ENCODE measurements at places on chromosomes 5 and 9. TPM values are rescaled to one million over a fixed set of nuclear protein-coding genes. Genes with fewer than 3 reads are reported as not detected.
A peak's percentile ranks its signal among the peaks of the same experiment; 100 is the strongest.

- no peak overlapping the region for H3K4me3 ChIP-seq
- no peak for DNase-seq
- H3K27ac ChIP-seq, result no peak overlapping the region
- H3K27me3 ChIP-seq, result no peaks in the 10 kb centered on the region
These were observed 67.5 kb downstream of the NREP start for GRCh38 chr5:111689357-111689935.

DNA sequence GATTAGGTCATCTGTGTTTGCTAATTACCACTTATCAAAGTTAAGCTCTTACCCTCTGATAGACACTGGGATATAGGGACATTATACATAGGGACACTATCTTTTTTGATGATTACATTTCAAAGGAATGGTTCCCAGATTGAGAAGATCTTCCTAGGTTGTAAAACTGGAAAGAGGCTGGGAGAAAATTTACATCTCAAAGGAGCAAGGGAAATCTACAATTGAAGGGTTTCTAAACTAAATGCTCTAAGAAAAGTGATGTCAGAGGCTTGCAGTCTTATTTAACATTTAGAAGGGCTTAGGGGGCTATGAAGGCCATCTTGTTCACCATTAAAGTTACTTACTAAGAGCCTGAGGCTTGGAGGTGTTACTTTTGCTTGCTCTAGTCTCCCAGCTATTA, 242.8 kb downstream of the PRR16 start:
- no peak overlapping the region for H3K4me3 ChIP-seq
- no peak overlapping the region for H3K27ac ChIP-seq
- H3K4me1 ChIP-seq, result no peaks in the 10 kb centered on the region
- DNase-seq, result no peak
- H3K36me3 ChIP-seq, result no peaks in the 10 kb centered on the region

DNA sequence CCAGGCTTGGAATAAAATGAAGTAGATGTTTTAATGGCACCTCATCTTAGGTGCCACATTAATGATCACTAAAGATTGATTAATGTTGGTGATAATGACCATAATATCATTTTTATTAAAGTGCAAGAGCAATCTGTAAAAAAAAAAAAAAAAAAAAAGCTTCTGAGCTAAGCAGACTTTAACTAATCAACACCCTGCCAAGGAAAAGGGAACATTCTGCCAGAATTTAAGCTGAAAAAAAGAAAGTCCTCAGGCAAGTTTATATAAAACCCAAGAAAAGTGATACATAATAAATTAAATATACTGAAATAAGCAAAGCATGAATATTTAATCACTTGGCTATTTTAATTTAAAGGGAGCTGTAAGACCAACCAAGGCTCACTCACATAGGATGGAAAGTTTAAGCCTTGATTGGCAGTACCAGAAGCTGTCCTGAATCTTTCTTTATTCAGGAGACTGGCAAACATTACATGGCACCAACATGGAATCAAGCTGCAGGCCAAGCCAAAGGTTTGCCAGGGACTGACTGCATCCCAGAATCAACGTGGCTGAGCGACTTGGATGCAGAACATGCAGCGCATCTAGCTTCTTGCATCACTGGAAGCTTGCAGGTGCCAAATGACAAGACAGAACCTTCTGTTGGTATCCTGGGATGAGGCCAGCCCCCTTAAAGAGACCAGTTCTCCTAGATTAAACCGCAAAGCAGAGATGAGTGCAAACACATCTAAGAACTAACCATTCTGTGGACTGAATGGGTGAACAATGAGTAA, 413.6 kb downstream of the ENC1 start:
- DNase-seq, result no peak
- no peaks in the 10 kb centered on the region for H3K4me1 ChIP-seq
- H3K27ac ChIP-seq, result no peak overlapping the region
- H3K36me3 ChIP-seq, result no peaks in the 10 kb centered on the region

- H3K27me3 ChIP-seq, result no peaks in the 10 kb centered on the region
- no peak overlapping the region for H3K27ac ChIP-seq
- no peak overlapping the region for H3K4me3 ChIP-seq
- H3K36me3 ChIP-seq, result no peaks in the 10 kb centered on the region
These were observed 1049.0 kb downstream of the PTPRD start for GRCh38 chr9:9563817-9564216.

DNA sequence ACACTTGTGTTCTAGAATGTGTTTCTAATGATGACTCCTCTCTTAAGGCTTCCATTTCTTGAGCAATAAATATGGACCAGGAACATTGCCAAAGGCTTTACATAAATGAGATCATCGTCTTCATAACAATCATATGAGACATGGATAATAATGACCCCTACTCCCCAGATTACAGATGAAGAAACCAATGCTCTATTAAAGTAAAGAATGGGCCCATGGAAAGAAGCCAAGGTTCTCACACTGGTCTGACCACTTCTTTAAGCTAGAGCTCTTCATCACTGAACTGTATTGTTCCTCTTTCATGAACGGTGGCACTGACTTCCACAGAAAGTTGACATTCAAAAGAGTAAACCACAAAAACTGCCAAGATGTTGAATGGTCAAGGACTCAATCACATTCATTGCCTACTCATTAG, 65.3 kb downstream of the MARCHF3 start:
- H3K27me3 ChIP-seq, result no peaks in the 10 kb centered on the region
- H3K27ac ChIP-seq, result no peak overlapping the region
- no peaks in the 10 kb centered on the region for H3K36me3 ChIP-seq
- H3K4me3 ChIP-seq, result no peak overlapping the region
- no peak for DNase-seq

- no peak overlapping the region for H3K4me3 ChIP-seq
- no peaks in the 10 kb centered on the region for H3K4me1 ChIP-seq
- DNase-seq, result no peak
- H3K27ac ChIP-seq, result no peak overlapping the region
These were observed 64.1 kb downstream of the COL23A1 start for GRCh38 chr5:178525906-178526732.

GRCh38 chr5:180603076-180603594, 11.8 kb upstream of the SCGB3A1 start:
- H3K36me3 ChIP-seq, result no peaks in the 10 kb centered on the region
- H3K27me3 ChIP-seq, result no peaks in the 10 kb centered on the region
- DNase-seq, result no peak
- H3K4me1 ChIP-seq, result peaks cover 6% of the 10 kb centered on the region
- no peak overlapping the region for H3K4me3 ChIP-seq

DNA sequence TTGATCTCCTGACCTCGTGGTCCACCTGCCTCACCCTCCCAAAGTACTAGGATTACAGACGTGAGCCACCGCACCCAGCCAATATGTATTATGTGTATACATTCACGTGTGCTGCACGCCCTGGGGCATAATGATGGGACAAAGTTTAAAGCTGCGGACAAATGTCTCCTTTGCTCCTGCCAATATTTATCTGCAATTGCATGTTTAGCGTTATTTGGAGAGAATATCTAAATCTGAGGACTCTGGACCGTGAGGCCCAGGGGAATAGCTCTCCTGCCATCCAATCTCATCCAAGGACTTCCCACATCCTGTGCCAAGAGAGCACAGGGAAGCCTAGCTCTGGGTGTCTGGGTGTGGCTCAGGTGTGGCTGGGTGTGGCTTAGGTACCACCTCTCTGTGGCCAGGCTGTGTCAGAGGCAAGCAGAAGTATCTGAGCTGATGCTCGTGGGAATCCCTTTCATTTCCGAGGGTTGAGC, 6.9 kb upstream of the BOD1 start:
- H3K4me1 ChIP-seq, result peaks cover 10% of the 10 kb centered on the region
- H3K27ac ChIP-seq, result no peak overlapping the region
- DNase-seq, result no peak
- no peak overlapping the region for H3K4me3 ChIP-seq
- H3K36me3 ChIP-seq, result no peaks in the 10 kb centered on the region

DNA sequence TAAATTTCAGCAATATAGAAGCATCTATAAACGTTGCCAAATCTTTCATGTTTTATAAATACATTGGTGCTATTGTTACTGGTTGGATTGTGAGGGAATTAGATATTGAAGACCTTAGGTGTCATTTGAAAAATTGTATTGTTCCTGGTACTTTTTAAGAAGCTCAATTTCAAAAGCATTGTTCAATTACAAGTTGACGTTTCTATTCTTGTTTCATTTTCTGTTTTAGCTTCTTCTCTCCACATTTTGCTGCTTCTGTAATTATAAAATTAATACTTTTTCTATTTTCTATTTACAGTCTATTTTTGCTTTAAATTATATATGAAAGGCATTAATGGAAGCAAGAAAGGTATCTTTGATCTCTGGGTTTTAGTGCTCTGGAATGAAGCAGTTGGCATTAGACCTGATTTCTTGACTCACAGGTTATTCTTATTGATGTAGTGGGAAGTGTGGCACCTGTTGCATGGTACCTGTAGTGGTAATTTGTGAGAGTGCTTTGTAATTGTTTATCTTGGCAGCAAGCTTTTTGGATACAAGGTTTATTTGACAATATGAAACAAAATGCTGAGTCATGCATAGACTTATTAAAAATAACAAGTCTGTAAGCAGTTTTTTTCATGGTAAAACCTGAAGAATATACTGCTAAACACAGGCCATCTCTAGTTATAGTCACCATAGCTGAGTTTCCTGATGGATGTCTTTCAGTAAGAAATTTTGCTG, 13.2 kb downstream of the MACIR start:
- no peak overlapping the region for H3K27ac ChIP-seq
- no peaks in the 10 kb centered on the region for H3K4me1 ChIP-seq
- no peak for DNase-seq

DNA sequence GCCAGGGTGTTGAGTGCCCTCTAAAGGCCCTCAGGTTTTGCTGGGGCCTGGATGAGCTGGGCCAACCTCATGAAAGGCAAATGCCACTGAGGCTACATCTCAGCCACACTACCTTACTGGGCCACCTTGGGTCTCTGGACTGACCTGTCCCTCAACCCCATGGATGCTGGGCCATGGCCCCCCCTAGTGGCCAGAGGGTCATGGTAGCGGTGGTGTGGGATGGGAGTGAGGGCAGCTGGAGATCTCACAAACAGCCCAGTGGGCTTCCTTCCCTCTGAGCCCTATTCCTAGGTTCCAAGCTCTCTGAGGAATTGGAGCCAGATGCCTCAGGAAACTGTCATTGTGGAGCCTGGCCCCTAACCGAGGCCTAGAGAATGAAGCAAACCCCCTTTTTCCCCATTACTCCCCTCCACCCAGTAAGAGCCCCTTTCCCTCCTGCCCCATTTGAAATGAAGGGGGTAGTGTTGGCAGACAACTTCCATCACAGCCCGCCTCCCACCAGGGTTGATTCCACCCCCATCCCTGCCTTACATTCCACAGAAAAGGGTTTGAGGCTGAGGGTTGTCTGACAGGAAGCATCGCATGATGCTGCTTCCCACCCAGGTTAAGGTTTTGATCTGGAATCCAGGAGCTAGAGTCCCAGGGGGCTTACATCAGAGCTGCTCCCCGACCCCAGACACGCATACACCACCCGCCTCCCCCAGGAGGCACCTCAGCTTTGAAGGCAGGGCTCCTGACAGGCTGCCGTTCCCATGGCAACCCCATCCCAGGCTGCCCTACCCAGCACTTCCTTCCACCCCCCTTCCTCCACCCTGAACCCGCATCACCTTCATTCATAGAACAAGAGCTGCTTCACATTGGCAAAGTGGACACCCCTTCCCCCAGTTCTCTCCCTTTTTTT, 63.9 kb downstream of the PCDH1 start:
- H3K36me3 ChIP-seq, result no peaks in the 10 kb centered on the region
- H3K4me3 ChIP-seq, result no peak overlapping the region
- H3K27ac ChIP-seq, result no peak overlapping the region
- H3K27me3 ChIP-seq, result peaks cover 36% of the 10 kb centered on the region

GRCh38 chr5:116572350-116573278, 2.0 kb downstream of the SEMA6A start:
- peak overlapping the region; percentile 74 for H3K4me3 ChIP-seq
- no peaks in the 10 kb centered on the region for H3K27me3 ChIP-seq
- DNase-seq, result no peak
- no peaks in the 10 kb centered on the region for H3K4me1 ChIP-seq

DNA sequence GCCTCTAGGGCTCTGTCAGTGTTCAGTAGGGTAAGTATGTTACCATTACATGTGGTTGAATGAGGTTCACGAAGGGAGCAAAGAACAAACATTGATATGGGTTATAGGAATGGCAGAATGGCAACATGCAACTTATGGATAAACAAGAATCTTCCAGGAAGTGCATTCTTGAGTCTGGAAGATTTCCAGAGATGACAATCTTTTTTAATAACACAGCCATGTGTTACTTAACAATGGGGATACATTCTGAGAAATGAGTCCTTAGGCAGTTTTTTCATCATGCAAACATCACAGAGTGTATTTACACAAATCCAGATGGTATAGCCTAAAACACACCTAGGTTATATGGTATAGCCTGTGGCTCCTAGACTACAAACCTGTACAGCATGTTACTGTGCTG, 9.1 kb upstream of the SLC28A3 start:
- peak; percentile 23 for DNase-seq
- H3K27ac ChIP-seq, result no peak overlapping the region
- H3K36me3 ChIP-seq, result no peaks in the 10 kb centered on the region
- H3K4me1 ChIP-seq, result peaks cover 7% of the 10 kb centered on the region

GRCh38 chr9:136312009-136312375, 8.1 kb upstream of the CCDC187 start:
- no peak overlapping the region for H3K4me3 ChIP-seq
- no peaks in the 10 kb centered on the region for H3K36me3 ChIP-seq
- H3K4me1 ChIP-seq, result no peaks in the 10 kb centered on the region
- no peak overlapping the region for H3K27ac ChIP-seq
- DNase-seq, result no peak
- H3K27me3 ChIP-seq, result no peaks in the 10 kb centered on the region

DNA sequence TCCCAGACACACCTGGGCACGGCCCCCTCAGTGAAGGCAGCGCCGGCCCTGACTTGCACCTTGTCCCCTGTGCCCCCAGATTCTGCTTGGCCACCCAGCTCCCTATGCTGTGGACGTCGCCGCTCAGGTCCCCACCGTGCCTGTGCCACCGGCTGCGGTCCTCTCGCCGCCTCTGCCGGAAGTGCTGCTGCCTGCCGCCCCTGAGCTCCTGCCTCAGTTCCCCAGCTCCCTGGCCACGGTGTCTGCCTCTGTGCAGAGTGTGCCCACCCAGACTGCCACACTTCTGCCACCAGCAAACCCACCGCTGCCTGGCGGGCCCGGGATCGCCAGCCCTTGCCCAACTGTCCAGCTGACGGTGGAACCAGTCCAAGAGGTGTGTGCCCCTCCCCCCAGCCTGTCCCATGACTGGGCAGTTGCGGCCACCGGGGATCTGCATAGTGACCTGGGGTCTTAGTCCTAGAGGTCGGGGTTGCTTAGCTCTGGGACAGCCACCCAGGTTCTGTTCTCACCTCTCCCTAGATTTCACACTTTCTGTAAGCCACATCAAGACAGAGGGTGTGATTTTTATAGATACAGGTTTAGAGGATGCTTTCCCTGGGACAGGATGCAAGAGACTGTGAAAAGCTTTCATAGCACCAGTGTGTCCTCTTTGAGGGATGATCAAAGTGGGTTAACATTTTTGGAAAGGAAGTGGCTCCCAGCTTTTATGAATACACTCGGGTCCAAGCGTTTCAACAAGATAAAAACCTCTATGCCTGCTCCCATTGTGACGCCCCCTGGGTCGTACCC, 78.0 kb downstream of the WNK2 start:
- no peak for DNase-seq
- H3K4me1 ChIP-seq, result peaks cover 8% of the 10 kb centered on the region
- no peaks in the 10 kb centered on the region for H3K27me3 ChIP-seq

Gene SPINK6
- not detected for polyA plus RNA-seq

Gene IFNK
- not detected for polyA plus RNA-seq
